ENCODE measurements at places on chromosomes 1 and 21.

DNA sequence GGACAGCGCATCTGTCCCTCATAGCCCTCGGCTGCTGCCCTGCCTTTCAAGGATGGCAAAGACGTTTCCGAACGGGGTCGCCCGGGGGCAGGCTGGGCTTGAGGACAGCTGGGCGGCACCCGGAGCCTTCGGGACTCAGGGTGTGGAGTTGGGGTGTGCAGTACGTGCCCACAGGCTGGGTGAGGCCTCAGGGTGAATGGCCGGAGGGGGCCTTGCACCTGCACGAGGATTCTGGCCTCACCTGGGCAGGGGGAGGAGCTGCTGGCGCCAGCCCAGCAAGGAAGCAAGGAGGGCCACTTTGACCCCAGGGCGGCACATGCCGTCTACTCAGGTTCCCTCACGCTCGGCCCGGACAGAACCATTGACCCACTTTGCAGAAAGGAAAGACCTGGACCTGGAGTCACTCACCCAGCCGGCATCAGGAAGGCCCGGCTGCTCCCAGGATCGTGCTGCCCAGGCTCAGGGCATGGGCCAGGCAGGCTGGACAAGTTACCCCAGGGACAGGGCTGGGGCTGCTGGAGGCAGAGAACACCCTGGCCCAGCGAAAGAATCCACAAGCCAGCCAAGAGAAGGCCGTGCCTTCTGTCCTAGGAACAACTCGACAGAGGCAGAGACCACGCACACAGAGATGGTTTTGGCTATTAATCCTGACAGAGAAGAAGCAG lies 65.1 kb upstream of the TTC34 start:
- DNase-seq, result no peak

- no peak for DNase-seq
Observed at GRCh38 chr1:56573311-56573710, 6.1 kb downstream of the PLPP3 start.

DNA sequence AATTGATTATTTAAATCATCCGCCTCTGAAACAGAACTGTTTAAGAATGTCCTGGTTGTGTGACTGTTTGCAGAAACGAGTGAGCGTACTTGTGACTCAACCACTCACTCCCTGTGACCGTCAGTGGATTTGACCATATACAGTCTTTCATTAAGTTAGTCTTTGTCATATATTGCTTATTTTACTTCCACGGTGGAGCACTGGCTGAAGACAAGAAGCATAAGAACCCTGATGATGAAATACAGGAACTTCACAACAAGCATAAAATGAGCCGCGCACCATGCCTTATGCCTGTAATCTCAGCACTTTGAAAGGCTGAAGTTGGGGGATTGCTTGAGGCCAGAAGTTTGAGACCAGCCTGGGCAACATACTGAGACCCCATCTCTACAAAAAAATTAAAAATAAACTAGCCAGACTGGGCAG lies 194.0 kb downstream of the TOMM20 start:
- no peak for DNase-seq

DNA sequence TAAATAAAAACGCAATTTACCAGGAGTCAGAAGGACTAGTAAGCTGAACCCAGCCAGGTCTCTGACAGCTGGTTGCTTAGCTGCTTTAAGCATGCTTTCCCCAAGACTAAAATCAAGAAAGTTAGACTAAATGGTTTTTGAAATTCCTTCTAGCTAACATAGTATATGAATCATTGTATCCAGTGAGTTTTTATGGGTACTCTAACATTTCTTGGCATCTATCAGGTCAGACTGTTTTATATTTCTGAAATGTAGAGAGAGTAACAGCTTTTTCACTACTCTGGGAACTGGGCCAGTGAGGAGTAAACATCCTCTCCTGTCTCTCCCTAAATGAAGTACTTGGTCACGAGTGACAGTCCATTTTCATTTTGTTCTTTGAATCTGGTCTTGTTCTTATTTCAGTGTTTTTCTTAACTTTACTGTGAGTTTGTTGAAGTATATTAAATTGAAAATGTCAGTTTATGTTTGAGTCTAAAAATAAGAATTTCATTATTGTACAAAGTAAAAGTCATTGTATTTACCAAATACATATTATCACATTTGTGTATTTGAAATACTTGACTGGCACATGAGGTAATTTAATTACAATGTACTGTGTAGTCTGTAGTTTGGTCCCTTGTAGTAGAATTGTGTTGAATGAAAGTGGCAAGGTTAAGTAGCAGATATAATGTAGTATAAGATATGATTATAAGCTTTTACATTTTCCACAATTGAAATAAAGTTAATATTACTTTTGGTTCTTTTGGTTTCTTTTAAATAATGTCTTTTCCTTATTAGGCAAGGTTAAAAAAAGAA lies 47.6 kb downstream of the PKN2 start:
- DNase-seq, result no peak

DNA sequence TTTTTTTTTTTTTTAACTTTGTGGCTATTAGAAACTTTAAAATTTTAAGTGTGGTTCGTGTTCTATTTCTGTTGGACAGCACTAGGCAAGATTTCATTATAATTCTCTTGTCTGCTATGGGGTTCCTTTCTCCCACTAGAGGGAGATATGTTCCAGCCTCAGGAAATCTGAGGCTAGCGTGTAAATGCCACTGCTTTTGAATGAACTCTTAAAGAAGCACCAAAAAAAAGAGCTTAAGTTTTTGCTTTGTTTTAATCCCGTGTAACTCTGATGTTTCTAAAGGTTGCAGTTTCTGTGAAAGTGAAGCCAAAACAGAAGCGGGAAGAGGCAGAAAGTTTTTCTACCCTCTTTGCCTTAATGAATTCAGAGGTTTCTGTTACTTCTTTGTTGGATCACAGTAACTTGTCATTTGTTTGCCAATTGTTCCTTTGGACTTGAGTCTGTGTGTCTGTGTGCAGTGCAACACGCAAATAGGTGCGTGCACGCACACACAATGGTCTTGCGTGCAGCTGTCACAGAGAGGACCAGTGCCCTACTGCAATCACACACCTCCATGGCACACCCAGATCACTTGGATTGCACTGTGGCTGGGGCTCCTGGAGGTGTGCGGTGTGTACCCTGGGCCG lies 32.3 kb downstream of the HHAT start:
- peak; percentile 37 for DNase-seq

- no peak for DNase-seq
Observed at GRCh38 chr1:113886417-113887401, 672 bp downstream of the BCL2L15 start.

GRCh38 chr1:94693029-94693428 lies 127.1 kb upstream of the SLC44A3 start:
- no peak for DNase-seq

GRCh38 chr1:53728702-53729455 lies 10.1 kb downstream of the GLIS1 start:
- no peak for DNase-seq

GRCh38 chr1:230728710-230729392 lies 14.9 kb upstream of the AGT start:
- no peak for DNase-seq

- DNase-seq, result no peak
Observed at GRCh38 chr21:29072873-29073221, 601 bp downstream of the CCT8 start.

- DNase-seq, result no peak
Observed at GRCh38 chr1:66175581-66175980, 358.4 kb upstream of the SGIP1 start.

- DNase-seq, result no peak
Observed at GRCh38 chr1:182163821-182164223, 102.3 kb upstream of the ZNF648 start.

DNA sequence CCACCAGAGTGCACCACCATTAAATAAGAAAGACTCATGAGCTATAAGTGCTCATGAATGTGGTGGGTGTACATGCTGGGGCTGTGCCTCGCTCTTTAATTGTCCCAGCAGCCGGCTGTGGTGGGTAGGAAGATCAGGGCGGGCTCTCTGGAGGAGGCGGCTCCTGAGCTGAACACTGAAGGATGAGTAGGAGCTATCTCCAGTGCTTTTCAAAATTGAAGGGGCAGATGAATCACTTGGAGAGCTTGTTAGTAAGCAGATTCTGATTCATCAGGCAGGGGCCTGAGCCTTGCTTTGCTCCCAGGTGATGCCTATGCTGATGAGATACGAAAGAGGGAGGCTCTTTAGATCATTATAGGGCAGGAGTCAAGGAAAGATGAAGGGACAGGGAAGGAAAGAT lies 54.1 kb downstream of the ETS2 start:
- DNase-seq, result no peak

GRCh38 chr1:11279630-11280029 lies 6.6 kb downstream of the UBIAD1 start:
- DNase-seq, result no peak

Measured in retina (tissue), 1 donor.